ENCODE measurements at places on chromosomes 6 and 20.
A peak's percentile ranks its signal among the peaks of the same experiment; 100 is the strongest.

- no peak for DNase-seq
These were observed 17.6 kb downstream of the SLC18B1 start for GRCh38 chr6:132780770-132781371.

DNA sequence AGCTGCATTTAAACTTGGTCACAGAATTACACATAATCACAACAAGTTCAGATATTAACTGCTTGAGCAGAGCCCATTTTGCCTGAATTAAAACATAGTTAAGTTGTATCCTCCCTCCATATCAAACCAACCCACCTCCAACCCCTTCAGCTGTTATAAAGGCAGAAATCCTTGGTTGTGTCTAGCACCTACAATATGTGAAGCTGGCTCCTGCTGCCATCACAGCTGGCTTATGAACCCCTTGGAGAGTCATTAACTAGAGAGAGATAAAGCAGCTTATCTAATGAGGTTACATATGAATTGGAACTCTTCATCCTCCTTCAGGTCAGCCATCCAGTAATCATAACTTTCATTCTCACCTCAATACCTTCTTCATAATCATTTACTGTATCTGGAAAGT lies 101.8 kb downstream of the EPHA7 start:
- no peak for DNase-seq

GRCh38 chr20:46987001-46987400 lies 92.4 kb downstream of the EYA2 start:
- DNase-seq = no peak

- DNase-seq = no peak
These were observed 32.7 kb downstream of the TGM2 start for GRCh38 chr20:38132156-38132909.

- no peak for DNase-seq
These were observed 99.9 kb downstream of the CAP2 start for GRCh38 chr6:17493286-17493685.

DNA sequence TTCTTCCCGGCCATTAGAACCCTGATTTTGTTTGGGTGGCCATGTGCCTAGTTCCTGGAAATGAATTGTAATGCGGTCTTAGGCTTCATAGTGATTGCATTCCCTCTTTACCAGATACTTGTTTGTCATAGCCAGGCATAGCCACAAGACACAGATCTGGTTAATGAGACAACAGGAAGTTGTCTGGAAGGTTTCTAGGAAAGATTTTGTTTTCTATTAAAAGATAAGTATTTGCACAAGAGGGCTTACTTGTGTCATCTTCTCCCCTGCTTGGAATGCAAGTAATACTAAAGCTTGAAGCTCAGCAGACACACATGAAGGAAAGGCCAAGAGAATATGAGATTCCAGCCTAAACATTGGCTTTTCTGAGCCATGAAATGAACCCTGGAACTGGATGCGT lies 12.9 kb downstream of the FARS2 start:
- no peak for DNase-seq

GRCh38 chr6:32970413-32971241 lies 2.2 kb downstream of the BRD2 start:
- peak; percentile 59 for DNase-seq

DNA sequence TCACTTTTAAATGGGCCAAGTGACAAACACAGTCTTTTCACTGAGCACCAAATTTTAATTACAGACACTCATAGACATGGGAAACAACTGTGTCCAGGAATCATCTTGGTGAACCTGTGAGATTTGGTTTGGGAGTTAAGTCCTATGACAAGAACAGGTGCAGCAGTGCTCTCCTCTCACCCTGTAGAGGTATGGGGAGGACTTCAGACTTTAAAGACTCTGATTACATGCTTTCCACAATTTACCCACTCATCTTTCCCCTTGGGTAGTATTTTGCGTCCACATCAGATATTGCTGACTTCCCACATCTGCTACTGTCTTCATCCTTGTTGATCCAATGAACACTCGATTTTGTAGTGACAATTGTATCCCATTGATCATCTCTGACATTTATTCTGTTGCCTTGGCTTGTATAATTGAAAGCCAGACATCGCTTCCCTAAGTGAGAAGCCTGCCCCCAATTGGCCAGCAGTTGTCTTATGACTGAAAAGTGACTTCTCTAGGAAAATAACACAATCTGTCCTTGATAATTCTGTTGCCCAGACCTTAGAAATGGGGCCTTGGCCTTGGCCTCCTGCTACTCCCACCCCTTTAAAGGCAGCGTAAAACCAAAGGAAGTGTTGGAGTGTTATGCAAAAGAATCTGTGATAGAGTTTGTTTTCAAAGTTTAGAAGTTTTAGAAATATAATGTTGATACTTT lies 40.0 kb downstream of the TXLNB start:
- no peak for DNase-seq

DNA sequence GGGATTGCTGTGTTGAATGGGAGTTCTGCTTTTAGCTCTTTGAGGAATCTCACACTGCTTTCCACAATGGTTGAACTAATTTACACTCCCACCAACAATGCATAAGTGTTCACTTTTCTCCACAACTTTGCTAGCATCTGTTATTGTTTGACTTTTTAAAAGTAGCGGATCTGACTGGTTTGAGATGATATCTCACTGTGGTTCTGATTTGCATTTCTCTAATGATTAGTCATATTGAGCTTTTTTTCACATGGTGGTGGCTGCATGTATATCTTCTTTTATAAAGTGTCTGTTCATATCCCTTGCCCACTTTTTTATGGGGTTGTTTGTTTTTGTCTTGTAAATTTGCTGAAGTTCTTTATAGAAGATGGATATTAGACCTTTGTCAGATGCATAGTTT lies 588.3 kb upstream of the ADGRB3 start:
- no peak for DNase-seq

DNA sequence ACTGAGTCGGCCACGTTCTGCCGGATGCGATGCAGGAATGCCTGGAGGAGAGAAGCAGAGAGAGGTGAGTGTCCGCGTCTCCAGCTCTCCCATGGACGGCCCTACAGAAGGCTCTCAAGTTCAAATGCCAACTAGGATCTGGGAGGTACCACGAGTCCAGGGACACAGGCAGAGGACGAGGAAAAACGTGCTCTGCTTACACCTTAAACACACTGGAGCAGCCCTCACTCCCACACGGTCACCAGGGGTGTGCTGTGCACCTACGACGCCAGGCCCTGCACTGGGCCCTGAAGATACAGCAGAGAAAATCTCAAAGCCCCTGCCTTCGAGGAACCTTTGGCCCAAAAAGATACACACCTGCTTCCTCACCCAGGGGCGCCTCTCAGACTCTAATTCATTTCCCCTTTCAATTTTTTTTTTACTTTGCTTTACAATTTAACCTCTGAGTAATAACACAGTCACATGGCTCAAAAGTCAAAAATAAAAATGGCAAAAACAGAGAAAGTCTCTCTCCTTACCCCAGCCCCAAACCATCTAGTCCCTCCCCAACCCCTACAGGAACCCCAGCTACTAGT lies 79.9 kb downstream of the PREX1 start:
- DNase-seq = no peak

DNA sequence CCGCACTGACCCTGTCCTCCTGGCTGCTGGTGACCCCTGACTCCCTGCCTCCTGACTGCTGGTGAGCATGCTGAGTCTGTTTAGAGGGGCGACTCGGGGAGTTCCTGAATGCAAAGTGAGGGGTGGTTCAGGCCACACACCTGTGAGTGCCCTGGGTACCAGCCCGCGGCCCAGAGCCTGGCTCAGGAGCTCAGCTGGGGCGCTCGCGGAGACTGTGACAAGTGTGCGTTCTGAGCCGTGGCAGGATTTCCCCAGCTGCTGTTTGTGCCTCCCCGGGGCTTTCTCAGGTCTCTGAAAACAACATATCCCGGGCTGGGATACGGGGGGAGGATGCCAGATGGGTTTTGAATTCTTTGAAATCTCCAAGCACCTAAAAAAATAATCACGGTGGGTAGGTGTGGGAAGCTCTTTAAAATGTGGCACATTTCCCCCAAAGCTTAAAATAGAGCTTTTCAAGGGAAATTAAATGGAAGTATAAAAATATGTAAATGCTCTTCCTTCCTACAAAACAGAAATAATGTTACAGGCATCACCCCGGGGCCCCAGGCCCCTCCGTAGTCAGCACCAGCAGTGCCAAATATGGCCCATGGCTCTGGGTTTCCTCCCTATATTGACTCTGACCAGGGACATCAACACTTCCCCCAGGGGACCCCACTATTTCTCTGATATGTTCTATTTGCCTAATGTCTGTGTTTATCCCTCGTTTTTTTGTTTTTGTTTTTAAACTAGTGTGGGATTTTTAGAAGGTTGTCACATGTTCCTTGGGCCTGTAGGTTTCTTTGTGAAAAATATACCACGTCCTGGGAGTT lies 49.9 kb upstream of the TAGAP start:
- DNase-seq = no peak

- no peak for DNase-seq
These were observed 116.5 kb downstream of the FAM120B start for GRCh38 chr6:170423030-170423429.

- no peak for DNase-seq
These were observed 29.8 kb downstream of the PLCG1 start for GRCh38 chr20:41167118-41167470.

DNA sequence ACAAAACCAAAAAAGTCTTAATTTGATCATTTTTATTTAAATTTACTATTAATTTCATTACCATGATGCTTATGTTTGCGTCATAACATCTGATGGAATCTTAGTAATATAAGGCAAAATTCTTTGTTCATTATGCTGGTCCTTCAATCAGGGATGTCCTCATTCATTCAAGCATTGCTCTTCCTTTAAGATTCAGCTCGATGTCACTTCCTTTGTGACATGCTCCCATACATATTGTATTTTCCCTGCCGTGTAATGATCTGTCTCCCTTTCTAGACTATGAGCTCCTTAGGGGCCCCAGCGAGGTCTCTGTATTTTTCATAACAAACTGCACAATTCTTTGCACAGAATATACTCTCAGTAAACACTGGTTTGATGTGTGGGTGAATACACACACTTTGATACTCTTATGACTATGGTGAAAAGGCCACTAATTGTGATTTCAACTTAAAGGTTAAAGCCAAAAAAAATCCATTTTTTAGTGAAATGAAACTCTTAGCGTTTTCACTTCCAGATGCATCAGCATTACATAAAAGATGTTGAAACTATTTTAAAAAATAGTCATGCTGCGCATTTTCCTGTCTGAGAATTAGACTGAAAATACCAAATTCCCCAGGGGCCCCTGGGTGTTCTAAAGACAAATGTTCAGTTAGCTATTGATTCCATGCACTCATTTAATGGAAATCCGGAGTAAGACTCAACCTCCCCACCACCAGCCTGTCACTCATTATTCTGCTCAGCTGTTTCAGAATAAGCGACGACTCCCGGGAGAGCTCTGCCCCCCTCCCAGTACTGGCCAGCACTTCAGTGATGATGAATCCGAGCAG lies 169.7 kb downstream of the ATXN1 start:
- DNase-seq = no peak

- DNase-seq = no peak
These were observed 136.5 kb upstream of the OLIG3 start for GRCh38 chr6:137630666-137631065.

Data from stimulated activated CD8-positive, alpha-beta memory T cell treated with anti-CD3 and anti-CD28 coated beads, Interleukin-15, amount 100 ng/mL, for 1 hour (primary cell).